ENCODE measurements at places on chromosomes 16 and 17. TPM values are rescaled to one million over a fixed set of nuclear protein-coding genes. Genes with fewer than 3 reads are reported as not detected.

- no peak for DNase-seq
Measured at GRCh38 chr17:70278844-70279462, 109.6 kb downstream of the KCNJ2 start.

GRCh38 chr17:44733753-44734152 is 25.0 kb upstream of the ADAM11 start:
- DNase-seq, result no peak

DNA sequence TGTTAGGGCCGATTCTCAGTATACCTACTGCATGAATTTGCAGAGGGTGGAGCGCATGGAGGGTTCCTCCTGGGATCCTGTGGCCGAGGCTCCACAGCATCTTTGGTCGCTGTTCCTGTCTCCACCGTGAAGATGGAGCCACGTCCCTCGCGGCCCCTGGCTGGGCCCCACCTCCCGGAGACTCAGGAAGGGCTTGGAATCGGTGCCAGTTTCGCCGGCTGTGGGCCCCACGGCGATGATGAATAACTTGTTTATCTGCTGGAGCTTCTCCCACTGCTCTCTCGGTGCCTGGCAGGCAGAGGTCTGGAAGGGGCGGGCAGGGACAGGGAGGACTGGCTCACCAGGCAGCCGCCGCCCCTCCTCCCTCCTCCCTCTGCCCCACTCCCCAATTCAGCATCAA is 8.1 kb downstream of the SLC5A11 start:
- DNase-seq, result no peak

DNA sequence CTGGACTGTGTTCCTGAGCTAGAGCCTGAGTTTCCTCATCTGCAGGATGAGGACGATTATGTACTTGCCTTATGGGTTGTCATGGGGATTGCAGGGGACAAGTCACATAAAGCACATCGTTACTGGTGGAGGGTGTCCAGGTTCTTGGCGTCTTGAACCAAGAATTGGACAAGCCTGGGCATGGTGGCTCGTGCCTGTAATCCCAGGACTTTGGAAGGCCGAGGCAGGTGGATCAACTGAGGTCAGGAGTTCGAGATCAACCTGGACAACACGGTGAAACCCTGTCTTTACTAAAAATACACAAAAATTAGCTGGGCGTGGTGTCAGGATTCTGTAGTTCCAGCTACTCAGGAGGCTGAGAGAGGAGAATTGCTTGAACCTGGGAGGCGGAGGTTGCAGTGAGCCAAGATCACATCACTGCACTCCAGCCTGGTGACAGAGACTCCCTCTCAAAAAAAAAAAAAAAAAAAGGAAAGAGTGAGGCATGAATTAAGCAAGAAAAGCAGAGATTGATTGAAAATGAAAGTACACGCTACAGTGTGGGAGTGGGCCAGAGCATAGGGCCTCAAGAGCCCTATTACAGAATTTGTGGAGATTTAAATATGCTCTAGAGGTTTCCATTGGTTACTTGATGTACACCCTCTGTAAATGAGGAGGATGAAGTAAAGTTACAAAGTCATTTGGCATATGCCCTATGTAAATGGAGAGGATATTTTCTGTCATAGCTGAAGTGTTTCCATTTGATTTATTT is 30.7 kb downstream of the ADGRG5 start:
- no peak for DNase-seq

- DNase-seq, result no peak
Measured at GRCh38 chr16:10933865-10934264, 8.4 kb downstream of the DEXI start.

The OTOP2 gene
- polyA plus RNA-seq, result not detected

DNA sequence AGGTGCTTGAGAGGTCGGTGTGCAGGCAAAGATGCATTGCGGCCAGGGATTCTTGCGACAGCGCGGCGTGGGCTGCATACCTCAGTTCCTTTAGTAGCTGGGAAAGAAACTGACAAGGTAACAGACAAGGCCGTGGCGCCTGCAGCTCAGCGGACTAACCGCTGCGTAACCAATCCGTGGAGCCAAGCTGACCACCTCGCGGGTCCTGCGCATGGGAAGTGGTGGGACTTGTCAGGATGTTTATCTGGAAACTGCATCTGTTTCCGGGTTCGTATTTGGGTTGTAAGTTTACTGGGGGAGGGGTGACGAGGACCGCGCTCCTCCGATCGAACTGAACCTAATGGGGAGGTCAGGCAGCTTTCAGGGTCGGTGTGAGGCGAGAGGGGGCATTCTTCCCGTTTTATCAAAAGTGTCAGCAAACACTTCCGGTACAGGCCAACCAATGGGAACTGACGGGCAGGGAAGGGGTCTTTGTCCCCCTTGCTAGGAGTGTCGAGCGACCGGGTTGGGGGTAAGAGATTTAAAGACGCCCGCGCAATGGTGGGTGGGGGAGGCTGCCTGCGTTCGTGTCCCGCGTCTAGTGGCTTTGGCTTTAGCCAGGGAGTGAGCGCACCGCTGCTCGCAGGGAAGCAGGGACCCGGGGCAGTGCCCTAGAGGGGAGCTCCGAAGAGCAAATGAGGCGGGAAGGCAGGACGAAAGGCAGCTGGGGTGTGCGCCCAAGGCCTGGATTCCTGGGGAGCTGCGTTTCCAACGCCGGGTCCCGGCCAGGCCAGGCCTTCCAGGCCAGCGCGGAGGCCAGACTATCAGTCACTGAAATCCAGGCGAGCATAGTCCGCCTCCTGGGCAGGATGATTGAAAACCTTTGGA is 7.0 kb downstream of the IRX6 start:
- no peak for DNase-seq

DNA sequence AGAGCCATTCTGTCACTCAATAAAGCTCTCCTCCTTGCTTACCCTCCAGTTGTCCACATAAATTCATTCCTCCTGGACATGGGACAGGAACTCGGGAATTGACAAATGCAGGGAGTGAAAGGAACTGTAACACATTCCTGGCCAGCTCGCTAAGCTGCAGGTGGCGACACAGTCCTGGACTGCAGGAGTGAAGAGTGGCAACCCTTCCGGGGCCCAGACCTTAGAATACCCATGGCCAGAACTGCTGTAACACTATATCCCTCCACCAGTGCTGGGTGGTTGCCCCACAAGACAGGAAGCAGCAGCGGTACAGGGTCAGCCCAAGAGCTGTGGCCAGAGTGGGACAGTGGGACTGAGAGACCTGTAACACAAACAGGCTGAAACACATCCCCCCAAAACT is 30.3 kb upstream of the KIF2B start:
- DNase-seq, result no peak

DNA sequence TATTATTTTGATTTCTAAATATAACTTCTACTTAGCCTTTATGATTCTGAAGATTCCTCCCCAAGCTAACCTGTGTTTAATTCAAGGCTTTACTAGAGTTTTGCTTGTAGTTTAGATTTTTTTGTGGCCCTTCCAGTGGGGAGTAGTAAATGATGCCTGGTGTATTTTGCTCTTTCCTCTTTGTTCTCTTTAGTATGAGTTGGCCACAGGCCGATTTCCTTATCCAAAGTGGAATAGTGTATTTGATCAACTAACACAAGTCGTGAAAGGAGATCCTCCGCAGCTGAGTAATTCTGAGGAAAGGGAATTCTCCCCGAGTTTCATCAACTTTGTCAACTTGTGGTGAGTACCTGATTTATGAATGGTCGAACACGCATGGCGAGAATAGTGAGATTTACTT is 108.3 kb downstream of the MAP2K4 start:
- no peak for DNase-seq

The TBC1D3E gene
- polyA plus RNA-seq, result not detected

DNA sequence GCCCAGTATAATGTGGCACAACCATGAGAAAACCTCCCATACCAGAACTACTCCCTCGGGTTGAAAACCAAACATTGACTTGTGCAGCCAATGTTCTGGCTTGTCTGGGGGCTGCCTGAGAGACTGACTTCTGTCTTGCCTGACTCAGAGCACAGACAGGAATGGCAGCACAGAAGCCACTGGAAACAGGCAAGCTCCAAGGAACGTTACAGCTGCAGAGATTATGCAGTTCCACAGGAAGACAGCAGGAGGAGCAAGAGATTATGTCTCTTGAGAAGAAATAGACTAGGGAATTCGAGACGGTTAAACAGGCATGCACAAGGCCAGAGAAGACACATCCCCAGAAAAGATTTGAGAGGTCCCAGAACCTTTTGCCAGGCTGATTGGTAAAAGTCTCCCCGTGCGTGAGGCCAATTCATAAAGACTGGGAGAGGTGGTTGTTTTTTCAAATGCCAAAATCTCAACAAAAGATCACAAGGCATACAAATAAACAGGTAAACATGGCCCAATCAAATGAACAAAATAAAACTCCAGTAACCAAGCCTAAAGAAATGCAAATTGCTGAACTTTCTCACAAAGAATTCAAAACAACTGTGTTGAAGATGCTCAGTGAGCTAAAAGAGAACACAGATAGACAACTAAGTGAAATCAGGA is 90.6 kb upstream of the CDH5 start:
- DNase-seq, result no peak

The WSCD1 gene
- 13.2 TPM for polyA plus RNA-seq

- no peak for DNase-seq
Measured at GRCh38 chr16:4465977-4466779, 8.2 kb downstream of the NMRAL1 start.

DNA sequence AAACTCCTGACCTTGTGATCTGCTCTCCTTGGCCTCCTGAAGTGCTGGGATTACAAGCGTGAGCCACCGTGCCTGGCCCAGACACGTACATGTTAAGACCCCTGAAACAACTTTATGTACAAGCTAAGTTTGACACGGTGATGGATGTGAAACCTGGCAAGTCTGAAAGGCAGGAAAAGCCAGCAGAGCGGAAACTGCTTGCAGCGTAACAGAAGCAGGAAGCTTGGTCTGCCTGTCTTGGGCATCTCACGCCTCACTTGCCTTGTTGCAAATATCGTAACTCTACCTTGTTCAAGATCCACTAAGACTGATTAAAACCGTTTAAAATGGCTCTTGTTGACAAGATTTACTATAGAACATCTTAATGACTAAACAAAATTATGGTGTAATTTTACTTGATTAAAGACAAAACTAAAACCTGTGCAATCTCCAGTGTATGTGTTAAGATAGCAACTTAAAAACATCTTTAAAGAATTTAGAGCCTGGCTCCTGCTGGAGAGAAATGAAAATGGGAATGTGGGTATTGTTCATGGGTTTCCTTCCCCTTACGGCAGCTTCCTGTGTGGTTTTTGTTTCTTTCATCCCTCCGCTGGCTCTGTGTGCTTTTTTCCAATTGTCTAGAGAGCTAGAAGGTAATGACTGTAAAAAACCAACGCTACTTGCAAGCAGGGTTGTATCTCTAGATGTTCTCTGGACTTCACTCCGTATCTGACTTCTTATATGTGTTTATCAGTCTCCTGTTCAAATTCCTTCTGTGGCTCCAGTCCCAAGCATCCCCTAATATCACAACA is 477.6 kb downstream of the XYLT1 start:
- DNase-seq, result peak; percentile 50

- no peak for DNase-seq
Measured at GRCh38 chr16:47236716-47237115, 93.0 kb upstream of the NETO2 start.

- DNase-seq, result no peak
Measured at GRCh38 chr16:66359811-66360608, 6.5 kb upstream of the CDH5 start.

- no peak for DNase-seq
Measured at GRCh38 chr16:17453364-17454038, 17.3 kb downstream of the XYLT1 start.

GRCh38 chr17:15432807-15433611 is 34.4 kb downstream of the CDRT4 start:
- no peak for DNase-seq

The FBXO39 gene
- polyA plus RNA-seq, result 0.17 TPM

DNA sequence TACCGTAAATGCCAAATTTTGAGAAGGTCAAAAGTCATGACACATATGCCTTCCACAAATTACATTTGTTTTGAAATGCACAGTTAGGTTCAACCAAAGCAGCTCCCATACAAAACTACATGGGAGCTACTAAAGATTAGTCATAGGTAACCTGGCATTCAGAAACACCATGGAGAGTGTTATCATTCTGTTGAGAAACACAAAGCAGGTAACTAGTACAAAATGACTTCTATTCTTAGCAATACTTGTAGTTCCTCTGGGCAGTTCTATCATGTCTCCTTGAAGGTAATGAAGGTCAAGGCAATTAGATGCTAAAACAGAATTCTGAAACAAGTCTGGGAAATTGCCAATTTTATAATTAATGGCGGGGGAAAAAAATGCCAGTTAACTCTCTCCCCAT is 39.4 kb downstream of the KCNJ16 start:
- DNase-seq, result no peak

DNA sequence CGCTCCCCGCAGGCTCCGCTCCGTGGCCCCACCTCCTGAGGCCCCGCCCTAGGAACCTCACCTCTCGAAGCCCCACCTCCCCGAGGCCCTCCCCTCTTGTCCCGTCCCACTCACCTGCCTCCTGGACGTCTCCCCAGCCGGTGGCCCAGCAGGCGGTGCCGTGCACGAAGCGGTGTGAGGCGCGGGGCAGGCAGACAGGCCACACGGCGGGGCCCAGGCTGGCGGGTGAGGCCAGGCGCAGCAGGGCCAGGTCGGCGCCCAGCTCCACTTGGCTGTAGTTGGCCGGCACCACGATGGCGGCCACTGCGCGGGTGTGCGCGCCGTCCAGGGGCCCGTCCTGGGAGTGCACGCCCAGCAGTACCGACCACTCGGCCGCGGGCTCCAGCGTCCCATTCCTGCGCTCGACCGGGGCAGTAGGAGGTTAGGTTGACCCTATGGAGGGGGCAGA is 1.6 kb downstream of the PRSS36 start:
- DNase-seq, result no peak

GRCh38 chr17:32461853-32462617 is 17.7 kb downstream of the PSMD11 start:
- peak; percentile 37 for DNase-seq

The HBM gene
- 1.8 TPM for polyA plus RNA-seq

DNA sequence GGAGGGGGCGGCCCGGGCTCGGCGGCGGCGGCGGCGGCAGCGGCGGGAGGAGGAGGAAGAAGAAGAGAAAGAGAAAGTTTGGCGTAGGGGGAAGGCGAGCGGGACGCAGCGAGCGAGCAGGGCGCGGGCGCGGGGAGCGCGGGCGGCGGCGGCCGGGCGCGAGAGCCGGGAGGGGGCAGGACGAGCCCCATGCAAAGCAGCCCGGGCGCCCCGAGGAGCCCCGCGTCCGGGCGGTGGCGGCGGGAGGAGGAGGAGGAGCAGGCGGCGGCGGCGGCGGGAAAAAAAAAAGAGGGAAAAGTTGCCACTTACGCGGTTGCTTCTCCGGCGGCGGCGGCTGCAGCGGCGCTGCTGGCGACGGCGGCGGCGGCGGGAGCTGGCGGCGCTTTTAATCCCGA is 10.3 kb upstream of the ZFHX3 start:
- no peak for DNase-seq

- DNase-seq, result no peak
Measured at GRCh38 chr16:26802965-26803364, 263.8 kb upstream of the C16orf82 start.

DNA sequence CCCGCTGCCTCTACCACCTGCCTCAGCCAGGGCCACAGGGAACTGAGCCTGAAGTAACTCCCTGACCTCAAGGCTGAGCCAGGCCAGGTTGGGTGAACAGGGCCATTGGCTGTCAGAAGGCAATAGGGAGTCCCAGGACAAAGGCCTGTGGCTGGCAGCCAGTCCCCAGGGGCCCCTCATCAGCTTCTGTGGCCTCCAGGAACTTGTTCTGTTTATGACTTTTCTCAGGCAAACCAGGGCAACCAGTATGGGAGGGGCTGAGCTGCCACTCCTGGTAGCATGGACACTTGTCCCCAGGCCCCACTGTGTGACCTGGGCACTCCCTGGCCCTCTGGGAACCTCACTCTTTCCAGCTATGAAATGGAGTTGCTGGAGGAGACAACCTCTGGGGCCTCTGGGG is 40.1 kb downstream of the CPNE2 start:
- no peak for DNase-seq

The SDK2 gene
- 9.3 TPM for polyA plus RNA-seq

The ZPBP2 gene
- polyA plus RNA-seq, result not detected

The THOC6 gene
- polyA plus RNA-seq, result 29.5 TPM
